ENCODE measurements at places on chromosomes 11 and 22. TPM values are rescaled to one million over a fixed set of nuclear protein-coding genes. Genes with fewer than 3 reads are reported as not detected.
A peak's percentile ranks its signal among the peaks of the same experiment; 100 is the strongest.

Gene ARHGAP42
- 0.20 TPM for total RNA-seq

Gene RNF215
- 7.1 TPM for total RNA-seq

Gene OR52I1
- total RNA-seq: not detected

Gene CECR2
- total RNA-seq: 0.16 TPM

DNA sequence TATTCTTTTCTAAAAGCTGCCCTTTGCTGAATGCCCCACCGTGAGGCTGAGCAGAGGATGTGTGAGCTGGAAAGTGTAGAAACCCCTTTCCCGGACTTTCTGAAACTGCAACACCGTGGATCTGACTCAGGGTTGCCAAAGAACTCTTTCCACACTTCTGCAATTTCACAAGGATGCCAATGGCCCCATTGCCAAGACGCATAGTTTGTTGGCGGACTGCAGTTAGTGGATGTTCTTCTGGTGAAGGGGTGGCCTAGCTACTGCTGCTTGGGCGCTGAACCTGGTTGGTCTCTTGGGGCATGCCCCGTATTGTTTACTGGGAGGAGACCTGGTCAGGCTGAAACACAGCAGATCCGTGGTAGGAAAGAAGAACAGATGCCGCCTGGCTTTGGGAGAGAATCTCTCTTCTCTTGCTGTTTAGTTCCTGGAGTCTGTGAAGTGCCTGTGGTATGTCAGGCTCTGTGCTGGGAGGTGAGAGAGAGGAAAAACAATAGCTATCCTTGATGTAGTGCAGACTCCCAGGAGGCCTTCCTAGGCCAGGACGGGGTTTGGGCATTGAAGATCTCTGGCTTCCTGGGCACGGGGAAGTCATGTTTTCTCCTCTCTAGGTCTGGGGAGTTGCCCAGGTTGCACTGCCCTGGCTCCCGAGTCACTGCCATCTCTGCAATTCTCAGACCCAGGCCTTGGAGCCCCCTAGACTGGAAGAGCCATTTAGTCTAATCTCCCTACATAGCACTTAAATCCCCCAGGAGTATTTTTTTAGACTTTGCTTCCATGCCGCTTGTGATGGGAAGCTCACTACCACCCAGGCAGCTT lies 26.9 kb downstream of the CD82 start:
- no peak for DNase-seq
- H3K4me3 ChIP-seq: no peak overlapping the region
- H3K4me1 ChIP-seq: peaks cover 52% of the 10 kb centered on the region

GRCh38 chr22:22882033-22882717 lies 5.4 kb upstream of the IGLL5 start:
- H3K4me3 ChIP-seq: no peak overlapping the region
- DNase-seq: peak; percentile 37
- H3K36me3 ChIP-seq: no peaks in the 10 kb centered on the region
